ENCODE measurements at places on chromosomes 16 and 17.
A peak's percentile ranks its signal among the peaks of the same experiment; 100 is the strongest.

DNA sequence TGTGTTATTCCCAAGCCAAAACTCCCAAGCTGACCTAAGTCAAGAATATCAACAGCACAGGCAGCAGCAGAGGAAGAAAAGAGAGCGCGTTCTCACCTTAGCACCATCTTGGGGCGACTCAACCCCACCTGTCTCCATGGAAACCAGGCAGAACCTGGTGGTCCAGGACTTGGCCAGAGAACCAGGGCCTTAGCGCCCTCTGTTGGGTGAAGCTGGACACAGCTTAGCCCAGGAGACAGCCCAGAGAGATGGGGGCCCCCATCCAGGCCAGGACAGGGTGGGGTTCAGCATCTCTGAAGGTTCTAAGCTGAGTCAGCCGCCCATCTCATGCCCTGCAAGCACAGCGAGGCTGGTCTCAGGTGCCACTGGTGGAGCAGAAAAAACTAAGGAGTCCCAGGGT lies 60.1 kb upstream of the TMEM132E start:
- peak; percentile 45 for DNase-seq

DNA sequence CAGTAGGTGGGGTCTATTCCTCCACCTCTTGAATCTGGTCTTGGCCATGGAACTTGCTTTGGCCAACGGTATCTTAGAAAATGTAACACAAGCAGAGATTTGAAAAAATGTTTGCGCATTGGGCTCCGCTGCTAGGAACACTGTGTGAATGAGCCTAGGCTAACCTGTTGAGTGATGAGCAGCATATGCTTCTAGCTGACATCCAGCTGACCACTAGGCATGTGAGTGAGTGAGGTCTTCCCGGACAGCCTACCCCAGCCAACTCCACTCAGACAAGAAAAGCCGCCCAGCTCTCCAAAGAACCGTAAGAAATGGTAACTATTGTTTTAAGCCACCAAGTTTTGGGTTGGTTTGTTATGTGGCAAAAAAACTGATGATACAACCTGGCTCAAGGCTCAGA lies 31.4 kb upstream of the BCO1 start:
- DNase-seq = no peak

- peak; percentile 25 for DNase-seq
Observed at GRCh38 chr17:78237401-78238012, 6.1 kb downstream of the TMEM235 start.

GRCh38 chr17:74901353-74902135 lies 8.1 kb upstream of the FADS6 start:
- DNase-seq = no peak

DNA sequence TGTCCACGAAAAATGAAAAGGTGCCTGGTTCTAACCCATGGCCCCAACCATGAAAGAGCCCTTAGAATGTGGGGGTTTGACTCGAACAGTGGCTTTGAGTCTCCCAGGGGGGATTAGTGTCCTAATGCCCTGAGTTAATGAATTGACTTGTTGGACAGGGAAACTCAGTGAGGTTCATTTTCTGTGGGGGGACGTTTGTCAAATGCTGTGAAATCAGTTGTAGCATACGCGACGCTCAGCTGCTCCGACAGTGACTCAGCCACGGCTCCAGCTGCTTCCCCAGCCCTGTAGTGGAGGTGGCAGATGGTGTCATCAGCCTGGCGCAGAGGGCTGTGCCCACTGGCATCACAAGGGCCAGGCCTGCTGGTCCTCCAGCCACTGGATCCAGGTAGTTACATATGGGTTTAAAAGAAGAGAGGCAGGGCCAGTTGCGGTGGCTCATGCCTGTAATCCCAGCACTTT lies 3.9 kb upstream of the TMEM235 start:
- DNase-seq = no peak

- no peak for DNase-seq
Observed at GRCh38 chr17:78111016-78111726, 17.4 kb downstream of the TMC6 start.

DNA sequence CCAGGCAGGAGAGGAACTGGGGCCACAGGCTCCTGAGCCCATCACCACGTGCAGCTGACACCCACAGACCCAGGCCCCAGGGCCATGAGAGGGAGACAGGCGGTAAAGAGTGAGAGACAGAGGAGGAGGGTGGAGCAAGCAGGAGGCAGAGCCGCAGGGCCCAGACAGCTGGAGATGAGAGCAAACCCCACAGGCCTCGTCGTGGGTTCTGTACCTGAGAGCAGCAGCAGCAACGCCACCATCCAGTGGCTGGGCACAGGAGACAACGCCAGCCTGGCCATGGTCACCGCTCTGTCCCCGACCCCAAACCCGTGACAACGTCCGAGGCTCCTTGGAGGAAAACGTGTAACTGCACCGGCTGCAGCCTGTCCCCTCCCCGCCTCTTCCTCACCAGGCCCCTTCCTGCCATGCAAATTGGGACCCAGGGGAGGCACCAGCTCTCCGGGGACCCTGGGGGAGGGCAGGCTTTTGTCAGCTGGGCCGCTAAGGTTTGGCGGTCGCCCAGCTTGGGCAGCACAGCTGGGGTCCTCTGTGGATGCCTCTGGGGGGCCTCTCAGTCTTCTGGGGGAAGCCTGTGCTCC lies at the start of gene CD79B:
TSS of gene CD79B (minus strand) at position 351 of the 581 bp plus-strand sequence. CDS start at position 281, 70 bp downstream.
- no peak for DNase-seq

DNA sequence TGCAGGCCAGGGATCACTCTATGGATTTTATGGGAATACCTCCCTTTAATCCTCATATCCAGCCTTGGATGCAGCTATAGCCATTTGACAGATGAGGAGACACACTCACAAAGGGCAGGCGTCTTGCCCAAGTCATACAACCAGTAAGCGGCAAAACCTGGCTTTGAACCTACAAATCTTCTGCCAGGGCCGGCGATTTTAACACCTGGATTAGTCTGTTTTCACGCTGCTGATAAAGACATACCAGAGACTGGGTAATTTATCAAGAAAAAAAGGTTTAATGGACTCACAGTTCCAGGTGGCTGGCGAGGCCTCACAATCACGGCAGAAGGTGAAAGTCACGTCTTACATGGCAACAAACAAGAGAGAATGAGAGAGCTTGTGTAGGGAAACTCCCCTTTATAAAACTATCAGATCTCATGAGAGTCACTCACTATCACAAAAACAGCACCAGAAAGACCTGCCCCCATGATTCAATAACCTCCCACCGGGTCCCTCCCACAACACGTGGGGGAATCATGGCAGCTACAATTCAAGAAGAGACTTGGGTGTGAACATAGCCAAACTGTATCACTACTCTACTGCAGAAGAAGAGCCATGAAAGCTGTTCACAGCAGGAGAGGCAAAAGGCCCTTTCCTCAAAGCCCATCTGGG lies 67.5 kb downstream of the XYLT1 start:
- DNase-seq = no peak

DNA sequence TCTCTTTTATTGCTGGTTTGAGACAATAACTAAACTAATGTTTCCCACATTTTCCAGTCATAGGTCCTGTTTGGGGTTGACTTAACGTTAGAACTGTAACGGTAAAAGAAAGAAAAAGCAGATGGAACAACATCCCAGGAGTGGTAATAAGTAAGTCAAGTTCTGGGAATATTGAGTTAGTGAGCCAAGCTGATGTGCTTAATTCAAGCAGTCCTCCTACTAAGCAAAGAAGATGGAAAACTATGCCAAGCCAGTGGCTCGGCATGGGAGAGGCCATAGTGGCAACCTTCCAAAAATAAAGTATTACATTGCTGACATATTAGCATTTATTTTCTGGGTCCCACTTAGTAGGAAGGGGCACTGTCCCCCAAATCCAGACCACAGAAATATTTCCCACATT lies 161.7 kb upstream of the CDH5 start:
- DNase-seq = no peak

DNA sequence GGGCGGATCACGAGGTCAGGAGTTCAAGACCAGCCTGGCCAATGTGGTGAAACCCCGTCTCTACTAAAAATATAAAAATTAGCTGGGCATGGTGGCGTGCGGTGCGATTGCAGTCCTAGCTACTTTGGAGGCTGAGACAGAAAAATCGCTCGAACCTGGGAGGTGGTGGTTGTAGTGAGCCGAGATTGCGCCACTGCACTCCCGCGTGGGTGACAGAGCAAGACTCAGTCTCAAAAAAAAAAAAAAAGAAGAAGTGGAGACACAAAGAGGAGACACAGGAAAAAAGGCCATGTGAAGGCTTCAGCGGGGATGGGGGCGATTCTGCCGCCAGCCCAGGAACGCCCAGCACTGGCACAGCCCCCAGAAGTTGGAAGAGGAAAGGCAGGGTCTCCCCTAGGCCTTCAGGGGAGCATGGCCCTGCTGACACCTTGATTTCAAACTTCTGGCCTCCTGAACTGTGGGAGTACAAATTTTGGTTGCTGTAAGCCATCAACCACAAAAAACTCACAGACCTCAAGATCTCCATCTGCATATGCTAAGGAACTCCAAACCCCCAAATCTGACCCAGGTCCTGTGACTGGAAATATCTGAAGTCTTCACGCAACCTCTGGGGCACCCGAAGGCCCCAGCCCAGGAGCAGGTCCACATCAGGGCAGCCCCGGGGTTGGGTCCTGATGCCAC lies 7.0 kb downstream of the SGSH start:
- no peak for DNase-seq

DNA sequence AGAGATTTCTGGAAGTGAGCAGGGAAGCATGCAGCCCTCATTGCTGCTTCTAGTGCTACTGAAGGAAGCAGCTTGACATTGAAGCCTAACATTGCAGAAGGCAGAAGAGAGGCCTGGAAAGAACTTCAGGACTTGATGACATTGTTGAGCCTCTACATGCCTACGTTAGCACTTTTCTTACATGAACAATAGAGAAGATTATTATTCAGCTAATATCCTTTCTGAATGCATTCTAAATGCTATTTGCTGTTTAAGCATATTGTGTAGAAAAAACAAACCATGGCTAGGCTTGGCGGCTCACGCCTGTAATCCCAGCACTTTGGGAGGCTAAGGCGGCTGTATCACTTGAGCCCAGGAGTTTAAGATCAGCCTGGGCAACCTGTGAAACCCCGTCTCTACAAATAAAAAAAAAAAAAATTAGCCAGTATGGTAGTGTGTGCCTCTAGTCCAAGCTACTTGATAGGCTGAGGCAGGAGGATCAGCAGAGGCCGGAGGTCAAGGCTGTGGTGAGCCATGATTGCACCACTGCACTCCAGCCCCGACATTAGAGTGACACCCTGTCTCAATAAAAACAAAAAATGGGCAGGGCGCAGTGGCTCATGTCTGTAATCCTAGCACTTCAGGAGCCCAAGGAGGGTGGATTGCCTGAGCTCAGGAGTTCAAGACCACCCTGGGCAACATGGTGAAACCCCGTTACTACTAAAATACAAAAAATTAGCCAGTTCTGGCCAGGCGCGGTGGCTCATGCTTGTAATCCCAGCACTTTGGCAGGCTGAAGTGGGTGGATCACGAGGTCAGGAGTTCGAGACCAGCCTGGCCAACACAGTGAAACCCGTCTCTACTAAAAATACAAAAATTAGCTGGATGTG lies 2.2 kb upstream of the AURKB start:
- peak; percentile 11 for DNase-seq

DNA sequence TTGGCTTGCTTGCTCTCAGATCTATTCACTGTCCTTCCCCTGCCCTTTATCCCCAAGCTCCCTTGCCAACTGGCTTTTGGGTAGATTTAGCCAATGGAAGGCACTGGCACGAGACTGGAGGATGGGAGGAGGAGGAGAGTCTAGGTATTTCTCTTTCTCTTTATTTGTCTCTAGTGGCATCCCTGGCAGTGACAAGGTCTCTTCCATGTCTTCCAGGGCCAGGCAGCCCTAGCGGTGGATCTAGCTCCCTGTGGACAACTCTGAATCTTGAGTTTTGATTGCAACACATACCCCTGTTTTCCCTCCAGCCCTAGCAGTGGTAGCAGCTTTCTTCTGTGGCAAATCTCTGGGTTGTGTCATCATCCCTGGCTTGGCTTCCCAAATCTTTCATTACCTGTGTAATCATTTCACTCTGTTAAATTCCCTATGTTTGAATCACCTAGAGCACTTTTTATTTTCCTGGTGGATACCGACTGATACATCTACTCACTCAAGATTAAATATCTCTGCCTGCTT lies 171.1 kb upstream of the IRX6 start:
- DNase-seq = no peak

- DNase-seq = peak; percentile 25
Observed at GRCh38 chr16:53429221-53429943, 4.9 kb upstream of the RBL2 start.

DNA sequence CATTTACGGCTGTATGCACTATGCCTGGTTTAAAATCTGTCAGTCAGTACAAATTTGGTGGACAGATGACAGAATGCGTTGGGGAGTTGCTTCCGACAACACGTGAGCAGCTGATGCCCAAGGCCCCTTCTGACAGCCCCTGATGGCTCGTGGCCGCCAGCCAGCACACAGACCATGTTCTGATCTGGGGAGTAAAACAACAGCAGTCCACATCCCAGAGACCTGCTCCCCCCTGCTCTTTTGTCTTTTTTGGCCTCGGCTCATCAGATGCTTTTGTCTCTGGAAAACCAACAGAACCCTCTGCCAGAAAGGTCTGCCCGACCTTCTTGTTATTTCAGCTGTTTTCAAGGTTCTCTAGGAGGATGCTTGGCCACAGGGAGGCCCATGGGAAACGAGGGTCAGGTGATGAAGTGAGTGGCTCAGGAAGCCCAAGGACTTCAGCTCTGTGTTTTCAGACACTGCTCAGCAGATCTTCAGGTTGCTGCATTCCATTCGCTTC lies 10.8 kb downstream of the ARSG start:
- DNase-seq = no peak

DNA sequence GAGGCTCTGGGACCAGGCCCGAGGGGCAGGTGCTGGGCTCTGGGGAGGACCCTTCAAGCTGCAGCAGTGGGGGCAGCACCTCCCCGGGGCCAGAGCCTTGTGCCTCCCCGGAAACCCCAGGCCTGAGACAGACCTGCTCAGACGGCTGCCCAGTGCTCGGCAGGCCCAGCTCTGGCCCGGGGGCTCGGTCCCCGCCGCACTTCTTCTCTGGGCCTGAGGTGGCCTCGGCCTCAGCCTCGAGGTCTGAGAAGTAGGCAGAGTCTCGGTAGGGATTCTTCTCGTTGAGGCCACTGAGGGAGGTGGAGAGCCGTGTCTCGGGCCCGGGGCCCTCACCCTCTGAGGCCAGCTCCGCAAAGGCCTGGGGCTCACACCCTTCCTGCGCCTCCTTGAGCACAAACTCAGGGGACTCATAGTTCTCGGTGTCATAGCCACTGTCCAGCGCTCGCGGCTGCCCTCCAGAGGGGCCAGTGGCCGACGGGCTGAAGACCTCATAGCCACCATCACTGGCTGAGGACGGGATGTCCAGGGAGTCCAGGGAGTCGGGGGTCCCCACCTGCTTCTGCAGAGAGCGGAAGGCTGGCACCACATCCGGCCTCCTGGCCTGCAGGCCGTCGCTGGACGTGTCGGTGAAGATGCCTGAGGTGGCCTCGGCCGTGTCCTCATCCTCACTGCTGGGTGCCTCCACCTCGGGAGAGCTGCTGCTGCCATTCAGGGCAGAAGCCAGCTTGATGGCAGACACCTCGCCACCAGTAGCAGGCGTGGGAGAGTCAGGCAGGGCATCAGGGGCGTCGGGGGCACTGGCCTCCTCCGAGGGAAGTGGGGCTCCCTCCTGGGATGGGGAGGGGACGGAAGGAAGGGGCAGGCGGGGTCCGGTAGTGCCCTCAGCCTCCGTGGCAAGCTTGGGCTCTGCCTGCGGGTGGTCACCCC lies 44.3 kb upstream of the PVALEF start:
- DNase-seq = no peak

Data from RPMI8226 (cell line).